ENCODE measurements at places on chromosomes 7 and 10.

DNA sequence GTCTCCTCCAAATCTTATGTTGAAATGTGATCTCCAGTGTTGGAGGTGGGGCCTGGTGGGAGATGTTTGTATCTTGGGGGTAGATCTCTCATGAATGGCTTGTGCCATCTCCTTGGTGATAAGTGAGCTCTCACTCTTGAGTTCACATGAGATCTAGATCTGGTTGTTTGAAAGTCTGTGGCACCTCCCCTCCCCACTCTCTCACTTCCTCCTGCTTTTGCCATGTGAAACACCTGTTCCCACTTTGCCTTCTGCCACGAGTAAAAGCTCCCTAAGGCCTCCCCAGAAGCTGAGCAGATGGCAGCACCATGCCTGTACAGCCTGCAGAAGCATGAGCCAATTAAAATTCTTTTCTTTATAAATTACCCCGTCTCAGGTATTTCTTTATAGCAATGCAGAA is 23.5 kb downstream of the TMEM229A start:
- no peak for DNase-seq

GRCh38 chr7:36486336-36486735 is 96.7 kb downstream of the ANLN start:
- no peak for DNase-seq

DNA sequence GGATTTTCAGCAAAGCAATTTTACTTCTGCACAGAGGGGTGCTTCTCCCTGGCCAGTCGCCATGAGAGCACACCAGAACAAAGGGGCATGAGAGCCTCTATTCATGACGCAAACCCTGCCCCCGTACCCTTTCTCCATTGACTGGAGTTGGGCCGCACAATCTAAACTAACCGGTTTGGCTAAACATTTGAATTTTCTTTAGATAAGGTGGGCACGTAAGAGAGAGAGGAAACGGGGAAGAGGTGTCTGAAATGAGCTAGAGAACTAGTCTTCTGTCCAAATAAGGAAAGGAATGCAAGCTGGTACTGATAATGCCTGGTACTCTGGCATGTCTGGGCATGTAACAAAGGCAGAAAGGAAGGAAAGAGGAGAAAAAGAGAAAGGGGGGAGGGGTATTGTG is 13.2 kb upstream of the SCIN start:
- no peak for DNase-seq

DNA sequence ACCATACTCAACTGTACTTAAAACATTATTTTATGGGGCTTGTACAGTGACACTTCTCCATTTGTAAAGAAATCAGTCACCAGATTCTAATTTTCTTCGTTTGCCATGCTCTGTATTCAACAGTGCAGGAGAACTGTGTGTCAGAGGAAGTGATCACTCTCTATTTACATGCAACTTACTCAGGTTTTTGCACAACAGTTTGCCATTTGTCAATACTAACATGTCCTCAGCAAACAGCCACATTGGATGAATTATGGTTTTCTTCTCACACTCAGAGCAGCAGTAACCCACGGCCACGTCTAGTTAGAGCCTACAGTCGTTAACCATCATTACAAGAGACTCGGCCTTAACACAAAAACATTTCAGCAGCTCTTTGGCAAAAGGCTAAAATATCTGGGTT is 69.2 kb upstream of the SP4 start:
- no peak for DNase-seq

GRCh38 chr10:42936580-42936979 is 140.3 kb upstream of the RET start:
- DNase-seq = no peak

DNA sequence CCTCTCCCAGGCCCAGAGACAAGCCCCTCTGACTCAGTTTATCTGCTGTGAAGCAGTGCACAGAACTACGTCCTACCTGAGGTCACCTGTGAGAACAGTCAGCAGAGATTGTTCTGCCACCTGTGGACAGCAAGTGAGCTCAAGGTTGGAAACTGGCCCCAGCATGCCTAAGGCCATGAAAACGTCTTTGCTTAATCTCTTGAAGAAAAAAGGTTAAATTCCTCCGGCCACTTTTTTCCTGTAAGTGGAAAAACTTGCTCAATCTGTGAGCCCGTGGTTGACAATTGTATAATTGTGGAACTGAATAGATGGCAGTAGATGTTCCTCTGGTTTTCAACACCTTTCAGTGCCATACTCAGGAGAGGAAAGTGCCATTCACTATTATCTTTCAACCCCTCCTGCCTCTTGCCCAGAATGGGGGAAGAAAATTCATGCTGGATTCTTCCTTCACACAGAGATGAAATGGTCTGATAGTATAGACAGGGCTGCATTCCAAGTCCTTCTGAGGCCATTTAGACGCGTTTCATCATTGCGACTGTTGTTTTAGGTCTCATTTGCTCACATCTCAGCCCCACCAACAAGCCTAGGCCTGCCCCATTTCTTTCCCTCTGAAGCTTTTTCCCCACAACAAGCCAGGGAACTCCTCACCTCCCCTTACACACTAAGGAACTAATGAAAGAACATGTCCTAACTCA is 292.9 kb downstream of the FZD1 start:
- DNase-seq = no peak

- DNase-seq = no peak
Measured at GRCh38 chr10:49395741-49396665, at the start of gene DRGX. DRGX (minus strand) TSS chr10:49396089; CDS start chr10:49395440, 649 bp downstream.

Measured in activated naive CD8-positive, alpha-beta T cell treated with anti-CD3 and anti-CD28 coated beads for 36 hours (primary cell).